AML-193 (cell line): ENCODE measurements at places on chromosomes 1 and 21.

- no peak for DNase-seq
These were observed 18.6 kb upstream of the ST6GALNAC3 start for GRCh38 chr1:76055987-76056386.

GRCh38 chr1:172449585-172450523, 6.0 kb upstream of the PIGC start:
- peak; percentile 73 for DNase-seq

GRCh38 chr21:15229390-15229789, 164.6 kb upstream of the NRIP1 start:
- DNase-seq = no peak

DNA sequence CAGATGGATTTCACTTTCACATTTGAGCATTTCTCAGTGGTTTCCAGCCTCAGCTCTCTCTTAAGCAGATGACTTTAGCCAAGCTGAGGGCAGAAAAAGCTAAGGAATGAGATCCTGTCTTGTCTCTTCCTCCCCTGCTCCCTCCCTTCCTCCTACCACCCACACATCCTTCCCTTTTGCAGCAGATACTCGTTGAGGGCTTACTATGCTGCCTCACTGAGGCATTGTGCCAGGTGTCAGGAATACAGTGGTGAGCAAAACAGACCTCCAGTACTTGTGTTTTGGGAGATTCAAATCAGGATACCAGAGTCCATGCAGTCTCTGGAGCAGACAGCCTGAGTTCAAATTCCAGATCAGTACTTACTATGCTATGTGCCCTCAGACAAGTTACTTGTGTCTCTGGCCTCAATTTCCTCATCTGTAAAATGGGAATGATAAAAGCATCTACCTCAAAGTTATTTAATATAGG, 43.2 kb downstream of the KIF26B start:
- no peak for DNase-seq

GRCh38 chr1:24928689-24929397, 1.2 kb downstream of the RUNX3 start:
- DNase-seq = no peak

DNA sequence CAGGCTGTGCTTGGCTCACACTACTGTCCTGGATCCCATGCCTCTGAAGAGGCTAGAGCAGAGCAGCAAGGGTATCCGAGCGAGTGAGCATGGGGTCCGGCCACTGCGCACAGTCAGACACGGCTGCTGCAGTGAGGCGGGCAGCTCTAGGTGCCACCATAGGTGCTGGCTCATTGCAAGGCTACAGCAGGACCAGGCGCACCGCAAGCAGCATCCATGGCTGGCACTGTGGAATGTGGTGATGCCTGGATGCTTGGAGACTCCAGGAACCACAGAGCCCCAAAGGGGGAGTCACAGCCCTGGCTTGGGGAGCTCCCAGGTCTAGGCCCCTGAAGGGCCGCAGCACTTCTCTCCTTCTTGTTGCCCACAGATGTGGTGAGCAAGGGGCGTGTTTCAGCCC, 47.2 kb downstream of the ATP6V1G3 start:
- no peak for DNase-seq

DNA sequence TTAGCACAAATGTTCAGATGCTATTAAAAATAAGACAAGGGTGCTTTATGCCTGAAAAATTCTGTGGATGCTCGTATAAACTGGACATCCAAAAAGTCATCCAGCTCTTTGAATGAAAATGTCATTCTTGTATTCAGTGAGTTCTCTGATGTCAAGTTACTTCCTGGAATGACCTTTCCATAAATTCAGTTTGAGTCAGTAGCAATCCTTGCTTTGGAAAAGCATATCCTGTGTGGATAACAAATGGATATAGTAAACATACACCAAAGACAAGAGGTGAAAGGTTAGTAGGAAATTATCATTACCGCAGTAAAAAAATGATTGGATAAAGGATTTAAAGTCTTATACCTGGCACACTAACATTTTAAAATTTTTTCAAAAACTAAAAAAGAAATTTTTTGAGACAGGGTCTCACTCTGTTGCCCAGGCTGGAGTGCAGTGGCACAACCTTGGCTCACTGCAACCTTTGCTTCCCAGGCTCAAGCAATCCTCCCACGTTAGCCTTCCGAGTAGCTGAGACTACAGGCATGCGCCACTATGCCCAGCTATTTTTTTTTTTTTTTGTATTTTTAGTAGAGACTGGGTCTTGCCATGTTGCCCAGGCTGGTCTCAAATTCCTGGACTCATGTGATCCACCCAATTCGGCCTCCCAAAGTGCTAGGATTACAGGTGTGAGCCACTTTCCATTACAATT, 10.8 kb upstream of the LAMC1 start:
- DNase-seq = no peak

- no peak for DNase-seq
These were observed 10.0 kb downstream of the ADAMTS1 start for GRCh38 chr21:26835027-26835713.

DNA sequence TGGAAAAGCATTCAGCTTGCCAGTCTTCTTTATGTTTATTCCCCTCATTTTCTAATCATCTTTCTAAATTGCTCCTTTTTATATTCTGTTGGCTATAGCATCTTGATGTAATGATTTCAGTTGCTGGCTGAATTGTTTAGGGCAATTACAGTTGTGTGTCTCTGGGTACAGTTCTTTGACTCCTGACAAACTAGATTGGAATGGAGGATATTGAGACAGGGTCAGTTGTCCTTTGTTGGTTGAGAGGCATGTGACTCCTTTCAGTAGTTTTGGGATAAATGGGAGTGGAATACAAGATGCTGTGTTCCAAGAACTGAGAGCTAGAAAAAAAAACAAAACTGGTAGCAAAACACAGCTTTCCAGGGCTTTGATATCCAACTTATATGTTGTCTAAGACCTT, 1.5 kb downstream of the CENPF start:
- no peak for DNase-seq

DNA sequence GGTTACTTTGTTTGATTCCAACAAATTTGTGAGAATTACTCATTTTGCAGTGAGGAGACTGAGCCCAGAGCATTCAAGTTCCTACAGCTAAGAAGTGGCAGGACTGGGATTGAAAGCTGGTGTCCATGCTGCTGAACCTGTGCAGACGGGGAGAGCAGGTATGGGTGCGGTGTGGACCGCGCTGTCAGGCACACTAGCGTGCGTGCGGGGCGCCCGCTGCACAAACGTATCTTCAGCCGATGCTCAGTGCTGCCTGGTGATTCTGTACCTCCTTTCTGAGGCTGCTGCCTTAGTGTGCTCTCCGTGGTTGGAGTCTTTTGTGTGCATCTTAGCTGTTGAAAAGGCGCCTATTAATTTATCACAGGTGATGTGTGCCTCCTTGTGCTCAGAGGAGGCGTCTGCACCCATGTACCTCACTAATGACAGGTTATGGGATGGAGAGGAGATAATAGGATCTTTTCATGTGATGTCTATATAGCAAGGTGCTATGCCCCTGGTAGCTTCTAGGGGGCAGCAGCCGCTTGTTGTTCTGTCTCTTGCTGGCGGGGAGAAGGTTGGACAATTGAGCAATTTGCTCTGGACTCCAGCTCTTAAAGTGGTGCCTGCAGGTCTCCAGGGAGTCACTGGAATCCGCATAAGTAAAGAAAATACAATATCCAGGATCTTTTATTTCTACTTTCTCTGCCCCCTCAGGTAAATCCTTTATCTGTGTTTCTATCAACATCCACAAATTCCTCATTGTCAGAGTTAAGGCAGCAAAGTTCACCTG, 32.5 kb downstream of the PEX14 start:
- peak; percentile 83 for DNase-seq
